T-cell (primary cell): ENCODE measurements at places on chromosomes 4 and X. TPM values are rescaled to one million over a fixed set of nuclear protein-coding genes. Genes with fewer than 3 reads are reported as not detected.

DNA sequence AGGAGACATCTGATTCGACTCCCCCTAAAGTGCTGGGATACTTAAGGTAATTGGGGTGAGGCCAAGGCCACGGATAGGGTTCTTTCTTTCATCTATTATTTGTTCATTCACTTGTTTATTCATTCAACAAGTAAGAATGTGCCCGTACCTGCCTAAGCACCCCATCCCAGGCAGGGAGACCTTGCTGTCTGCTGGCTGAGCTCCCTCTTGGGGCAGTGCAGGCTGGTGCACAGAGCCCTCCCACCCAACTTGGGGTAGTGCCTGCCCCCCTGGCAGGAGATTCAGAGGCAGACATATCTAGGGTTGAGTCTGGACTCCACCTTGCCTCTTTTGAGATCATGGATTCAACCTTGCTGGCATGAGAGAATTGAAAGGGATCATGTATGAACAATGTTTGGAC, 95.7 kb downstream of the DRD5 start:
- H3K27ac ChIP-seq: no peak overlapping the region
- H3K27me3 ChIP-seq: no peaks in the 10 kb centered on the region
- DNase-seq: no peak
- H3K4me3 ChIP-seq: no peak overlapping the region

GRCh38 chrX:100768679-100769338, 36.9 kb upstream of the SYTL4 start:
- no peak overlapping the region for H3K27ac ChIP-seq
- no peaks in the 10 kb centered on the region for H3K36me3 ChIP-seq
- peak; percentile 77 for DNase-seq
- H3K27me3 ChIP-seq: no peaks in the 10 kb centered on the region

DNA sequence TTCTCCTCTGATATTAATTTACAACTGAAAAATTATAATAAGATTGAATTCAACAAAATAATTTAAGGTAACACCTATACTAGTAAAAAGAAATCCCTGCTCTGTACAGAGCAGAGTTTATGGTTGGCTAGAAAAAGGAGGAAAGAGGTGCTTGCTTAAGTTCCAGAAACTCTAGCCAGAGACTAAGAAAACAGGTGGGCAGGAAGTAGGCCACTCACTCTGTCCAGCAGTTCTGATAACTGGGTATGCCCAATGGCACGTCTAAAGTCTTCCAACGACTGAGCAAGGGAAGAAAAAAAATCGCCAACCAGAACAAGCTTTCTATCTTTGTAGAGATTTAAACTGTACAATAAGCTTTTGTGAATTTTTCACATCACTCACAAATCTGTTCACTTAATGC, 42.1 kb downstream of the TMEM165 start:
- no peak overlapping the region for H3K4me3 ChIP-seq
- DNase-seq: no peak
- H3K27me3 ChIP-seq: no peaks in the 10 kb centered on the region
- peaks cover 39% of the 10 kb centered on the region for H3K36me3 ChIP-seq

- no peak overlapping the region for H3K27ac ChIP-seq
- H3K27me3 ChIP-seq: peaks cover 3% of the 10 kb centered on the region
- H3K36me3 ChIP-seq: no peaks in the 10 kb centered on the region
- H3K4me1 ChIP-seq: no peaks in the 10 kb centered on the region
These were observed 65.7 kb upstream of the PAGE1 start for GRCh38 chrX:49761481-49761880.

- H3K4me1 ChIP-seq: no peaks in the 10 kb centered on the region
- H3K4me3 ChIP-seq: no peak overlapping the region
- no peak overlapping the region for H3K27ac ChIP-seq
- no peaks in the 10 kb centered on the region for H3K27me3 ChIP-seq
These were observed 22.6 kb downstream of the NAP1L5 start for GRCh38 chr4:88674979-88675378.

DNA sequence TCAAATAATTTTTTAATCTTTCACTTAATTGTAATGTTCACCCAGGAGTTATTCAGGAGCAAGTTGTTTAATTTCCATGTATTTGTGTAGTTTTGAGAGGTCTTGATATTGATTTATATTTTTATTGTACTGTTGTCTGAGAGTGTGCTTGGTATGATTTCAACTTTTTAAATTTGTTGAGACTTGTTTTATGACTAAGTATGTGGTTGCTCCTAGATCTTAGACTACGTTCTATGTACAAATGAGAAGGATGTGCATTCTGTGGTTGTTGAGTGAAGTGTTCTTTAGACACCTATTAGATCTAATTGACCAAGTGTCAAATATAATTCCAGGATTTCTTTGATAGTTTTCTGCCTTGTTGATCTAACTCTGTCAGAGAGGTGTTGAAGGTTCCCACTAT, 353.3 kb upstream of the GNPDA2 start:
- no peaks in the 10 kb centered on the region for H3K36me3 ChIP-seq
- no peak overlapping the region for H3K4me3 ChIP-seq
- no peaks in the 10 kb centered on the region for H3K4me1 ChIP-seq
- no peak for DNase-seq
- no peaks in the 10 kb centered on the region for H3K27me3 ChIP-seq

DNA sequence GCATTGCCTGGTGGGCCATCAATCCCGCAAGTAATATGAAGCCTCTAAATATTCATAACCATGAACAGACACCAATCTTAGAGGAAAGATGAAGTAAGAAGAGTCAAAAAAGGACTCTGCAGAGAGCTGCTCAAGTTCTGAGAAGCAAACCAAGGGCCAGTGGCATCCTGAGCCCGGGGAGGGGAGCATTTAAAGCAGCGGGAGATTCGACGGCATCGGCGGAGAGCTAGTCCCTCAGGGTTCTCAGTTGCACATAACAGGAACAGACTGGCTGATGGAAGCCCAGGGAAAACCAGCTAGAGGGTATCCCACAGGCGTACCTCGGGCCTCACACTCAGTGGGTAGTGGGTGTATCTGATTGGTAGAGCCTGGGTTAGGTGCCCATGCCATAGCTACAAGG, 4.9 kb upstream of the PNMA6E start:
- H3K27me3 ChIP-seq: no peaks in the 10 kb centered on the region
- DNase-seq: no peak
- no peak overlapping the region for H3K4me3 ChIP-seq
- no peaks in the 10 kb centered on the region for H3K4me1 ChIP-seq
- H3K36me3 ChIP-seq: no peaks in the 10 kb centered on the region

DNA sequence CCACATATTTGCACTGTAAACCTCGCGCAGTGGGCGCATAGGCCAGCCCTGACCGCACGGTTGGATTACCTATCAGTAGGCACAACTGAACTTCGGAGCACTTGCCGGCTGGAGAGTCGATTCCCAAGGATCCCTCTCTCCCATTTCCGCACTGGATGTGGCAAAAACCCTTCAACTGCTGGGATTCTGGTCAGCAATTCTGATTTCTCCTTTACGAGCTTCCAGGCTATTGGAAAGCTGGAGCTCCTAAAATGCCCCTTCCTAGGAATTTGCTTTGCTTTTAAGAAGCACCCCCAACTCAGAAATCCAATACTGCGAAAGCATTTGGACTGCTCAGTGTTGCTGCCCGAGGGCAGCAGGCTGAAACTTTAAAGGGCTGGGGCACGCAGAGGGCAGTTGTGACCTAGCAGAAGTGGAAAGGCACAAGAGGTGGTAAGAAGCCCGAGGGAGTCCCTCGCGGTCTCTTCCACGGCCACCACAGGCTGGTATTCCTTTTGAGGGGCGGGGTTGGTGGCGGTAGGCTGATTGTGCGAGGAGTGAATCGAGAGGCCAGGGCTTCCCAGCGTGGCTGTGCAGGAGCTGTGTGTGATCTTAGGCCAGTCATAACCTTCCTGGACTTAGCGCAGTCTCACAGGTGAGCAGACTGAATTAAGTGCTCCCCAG, 1.6 kb downstream of the ZAR1 start:
- H3K4me1 ChIP-seq: no peaks in the 10 kb centered on the region
- no peaks in the 10 kb centered on the region for H3K36me3 ChIP-seq
- peaks cover 7% of the 10 kb centered on the region for H3K27me3 ChIP-seq
- no peak overlapping the region for H3K27ac ChIP-seq
- peak overlapping the region; percentile 57 for H3K4me3 ChIP-seq
- DNase-seq: no peak

- no peak overlapping the region for H3K27ac ChIP-seq
- no peak for DNase-seq
- no peaks in the 10 kb centered on the region for H3K27me3 ChIP-seq
- H3K4me1 ChIP-seq: no peaks in the 10 kb centered on the region
- H3K36me3 ChIP-seq: no peaks in the 10 kb centered on the region
These were observed 108.3 kb upstream of the DIAPH2 start for GRCh38 chrX:96576368-96576767.

GRCh38 chr4:70559211-70559830, 32.7 kb upstream of the AMBN start:
- H3K4me1 ChIP-seq: no peaks in the 10 kb centered on the region
- no peak overlapping the region for H3K4me3 ChIP-seq
- H3K27ac ChIP-seq: no peak overlapping the region
- H3K36me3 ChIP-seq: no peaks in the 10 kb centered on the region
- peak; percentile 12 for DNase-seq
- no peaks in the 10 kb centered on the region for H3K27me3 ChIP-seq

- no peak for DNase-seq
- no peaks in the 10 kb centered on the region for H3K27me3 ChIP-seq
- H3K4me3 ChIP-seq: no peak overlapping the region
- no peak overlapping the region for H3K27ac ChIP-seq
- H3K4me1 ChIP-seq: no peaks in the 10 kb centered on the region
These were observed 154.6 kb downstream of the ATOH1 start for GRCh38 chr4:93983140-93983539.

GRCh38 chr4:6747294-6748051, 31.5 kb downstream of the BLOC1S4 start:
- no peak overlapping the region for H3K27ac ChIP-seq
- DNase-seq: no peak
- no peaks in the 10 kb centered on the region for H3K4me1 ChIP-seq
- H3K4me3 ChIP-seq: no peak overlapping the region
- H3K27me3 ChIP-seq: no peaks in the 10 kb centered on the region

- no peak overlapping the region for H3K4me3 ChIP-seq
- H3K4me1 ChIP-seq: no peaks in the 10 kb centered on the region
- no peaks in the 10 kb centered on the region for H3K36me3 ChIP-seq
- no peak for DNase-seq
- no peak overlapping the region for H3K27ac ChIP-seq
- H3K27me3 ChIP-seq: no peaks in the 10 kb centered on the region
These were observed 128.4 kb downstream of the AGTR2 start for GRCh38 chrX:116298956-116299355.

- peaks cover 4% of the 10 kb centered on the region for H3K36me3 ChIP-seq
- H3K4me3 ChIP-seq: no peak overlapping the region
- peaks cover 25% of the 10 kb centered on the region for H3K4me1 ChIP-seq
- H3K27me3 ChIP-seq: no peaks in the 10 kb centered on the region
- no peak overlapping the region for H3K27ac ChIP-seq
These were observed 39.4 kb upstream of the RHOH start for GRCh38 chr4:40157436-40157835.

DNA sequence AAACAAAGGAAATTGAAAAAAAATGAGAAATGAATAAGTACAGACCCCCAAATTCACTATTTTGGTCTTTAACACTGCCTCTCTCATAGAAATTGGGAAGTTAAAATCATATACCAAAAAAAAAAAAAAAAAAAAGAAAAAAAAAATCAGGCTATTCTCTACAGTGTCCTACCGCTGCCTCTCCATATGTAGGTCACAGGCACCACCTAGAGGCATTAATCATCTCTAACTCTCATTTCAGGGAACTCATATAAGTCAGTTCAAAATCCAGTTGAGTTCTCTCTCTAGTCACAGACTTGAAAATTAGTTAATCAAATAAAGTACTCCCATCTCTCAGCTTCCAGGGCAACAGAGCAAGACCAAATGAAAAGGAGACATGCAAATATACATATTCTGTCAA, 47.9 kb downstream of the COX18 start:
- H3K27ac ChIP-seq: no peak overlapping the region
- DNase-seq: no peak
- H3K27me3 ChIP-seq: no peaks in the 10 kb centered on the region
- H3K4me3 ChIP-seq: no peak overlapping the region
- no peaks in the 10 kb centered on the region for H3K4me1 ChIP-seq

Gene GTPBP6
- total RNA-seq: 111 TPM

Gene PAQR3
- 11.2 TPM for total RNA-seq

Gene CPLX1
- 0.93 TPM for total RNA-seq

Gene SPANXB1
- total RNA-seq: not detected

Gene ANKRD37
- 7.7 TPM for total RNA-seq

Gene RAPGEF2
- total RNA-seq: 22.0 TPM

Gene CT47B1
- not detected for total RNA-seq

Gene RHOXF2B
- total RNA-seq: not detected

Gene GEMIN8
- total RNA-seq: 14.2 TPM

Gene C1QTNF7
- not detected for total RNA-seq

Gene RTL9
- not detected for total RNA-seq
